ENCODE measurements at places on chromosomes 4 and X.

- DNase-seq = no peak
Measured at GRCh38 chr4:73434311-73434710, 1.7 kb upstream of the AFP start.

DNA sequence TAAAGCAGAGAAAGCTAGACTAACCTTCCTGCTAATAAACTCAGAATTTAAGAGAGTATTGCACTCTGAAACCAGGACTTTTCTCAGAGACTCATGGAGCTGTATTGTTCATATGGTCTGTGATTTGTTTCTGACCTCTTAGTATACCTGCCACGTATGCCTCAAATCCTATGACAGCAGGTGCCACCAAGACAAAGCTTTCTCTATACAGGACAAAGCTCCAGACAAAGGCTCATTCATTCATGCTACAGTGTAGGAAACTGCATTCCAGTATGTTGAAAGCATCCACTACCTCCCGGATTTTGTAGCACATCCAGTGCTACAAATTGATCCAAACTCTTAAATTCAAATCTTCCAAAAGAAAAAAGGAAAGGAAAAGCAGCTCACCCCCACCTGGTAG lies 178.3 kb downstream of the CHIC2 start:
- no peak for DNase-seq

DNA sequence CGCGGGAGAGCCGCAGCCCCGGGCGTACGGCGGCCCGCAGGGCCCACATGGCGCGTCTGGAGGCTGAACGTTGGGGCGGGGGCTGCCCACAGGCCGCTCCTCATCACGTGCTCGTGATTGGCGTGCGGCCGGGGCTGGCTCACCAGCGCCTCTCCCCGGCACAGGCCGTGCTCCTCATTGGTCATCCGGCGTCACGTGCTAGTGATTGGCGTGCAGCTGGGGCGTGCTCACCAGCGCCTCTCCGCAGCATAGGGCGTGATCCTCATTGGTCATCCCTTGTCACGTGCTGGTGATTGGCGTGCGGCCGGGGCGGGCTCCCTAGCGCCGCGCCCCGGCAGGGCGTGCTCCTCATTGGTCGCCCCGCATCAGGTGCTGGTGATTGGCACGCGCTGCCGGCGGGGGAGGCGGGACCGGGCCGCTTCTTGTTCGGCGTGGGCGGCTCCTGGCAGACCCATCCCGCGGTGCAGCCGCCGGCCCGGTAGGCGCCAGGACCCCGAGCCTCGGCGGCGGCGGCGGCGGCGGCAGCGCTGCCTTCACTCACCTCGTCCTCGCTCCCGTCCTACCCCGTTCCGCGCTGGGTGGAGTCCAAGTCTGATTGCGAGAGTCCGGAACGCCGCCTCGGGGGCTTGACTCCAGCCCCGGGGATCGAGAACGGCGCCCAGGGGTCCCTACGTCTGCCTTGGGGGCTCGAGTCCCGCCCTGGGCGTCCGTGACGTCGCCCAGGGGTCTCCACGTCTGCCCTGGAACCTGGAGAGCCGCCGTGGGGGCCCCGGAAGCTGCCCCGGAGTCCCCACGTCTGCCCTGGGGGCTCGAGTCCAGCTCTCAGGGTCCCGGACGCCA lies at the start of gene GTPBP6:
Gene GTPBP6 (minus strand): TSS at position 58 of the 840 bp plus-strand sequence. CDS start 9 bp downstream, at position 49.
- peak; percentile 96 for DNase-seq

DNA sequence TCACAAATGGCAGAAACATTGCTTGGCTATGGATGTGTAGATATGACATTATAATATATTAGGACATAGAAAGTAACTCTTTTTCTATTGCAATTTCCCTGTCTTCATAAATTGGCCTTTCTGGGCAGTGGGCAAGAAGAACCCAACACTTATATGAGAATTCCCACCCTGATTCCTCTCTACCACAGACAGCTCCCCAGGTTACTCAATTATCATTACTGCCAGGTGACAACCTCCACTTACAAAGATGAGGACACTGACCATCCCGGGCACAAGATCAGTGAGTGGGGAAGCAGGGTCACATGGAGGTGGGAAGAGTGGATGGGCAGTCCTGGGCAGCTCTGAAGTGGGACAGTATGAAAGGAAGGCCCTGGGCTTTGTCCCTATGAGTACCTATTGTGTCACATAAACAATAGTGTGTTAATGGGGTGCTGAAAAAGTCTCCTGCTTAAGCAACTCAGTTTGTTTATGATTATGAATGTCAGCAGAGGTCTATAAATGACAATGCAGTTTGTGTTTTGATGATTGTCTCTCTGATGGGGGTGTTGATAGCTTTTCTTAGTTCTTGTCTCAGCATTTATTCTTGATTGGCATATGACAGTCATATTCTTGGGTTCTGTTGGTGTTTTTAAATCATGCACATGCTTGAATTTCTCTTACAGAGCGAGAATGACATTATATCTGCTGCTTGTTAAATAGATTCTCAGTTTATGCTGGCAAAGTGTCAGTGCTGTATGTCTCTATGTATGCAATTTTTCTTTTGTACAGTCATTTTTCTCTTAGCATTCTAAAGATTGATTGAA lies 99.9 kb downstream of the SLIT2 start:
- no peak for DNase-seq

DNA sequence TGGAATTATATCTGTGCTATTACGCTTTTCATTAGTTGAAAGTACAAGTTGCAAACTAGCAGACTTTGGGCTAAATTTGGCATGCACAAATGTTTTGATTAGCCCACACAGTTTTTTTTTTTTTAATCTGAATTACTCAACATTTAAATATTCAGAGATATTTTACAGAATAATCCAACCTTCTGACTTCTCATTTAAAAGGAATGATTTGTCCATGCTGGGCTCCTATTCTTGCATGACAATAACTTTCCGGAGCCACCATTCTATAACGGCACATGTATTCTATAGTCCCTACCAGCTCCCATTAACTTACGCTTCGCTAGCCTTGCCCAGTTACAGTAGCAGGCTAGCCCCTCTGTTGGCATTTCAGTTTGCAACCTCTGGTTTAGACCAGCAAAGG lies 219.3 kb upstream of the FTHL17 start:
- DNase-seq = no peak

- DNase-seq = no peak
Measured at GRCh38 chr4:122831515-122832196, 5.0 kb downstream of the FGF2 start.

DNA sequence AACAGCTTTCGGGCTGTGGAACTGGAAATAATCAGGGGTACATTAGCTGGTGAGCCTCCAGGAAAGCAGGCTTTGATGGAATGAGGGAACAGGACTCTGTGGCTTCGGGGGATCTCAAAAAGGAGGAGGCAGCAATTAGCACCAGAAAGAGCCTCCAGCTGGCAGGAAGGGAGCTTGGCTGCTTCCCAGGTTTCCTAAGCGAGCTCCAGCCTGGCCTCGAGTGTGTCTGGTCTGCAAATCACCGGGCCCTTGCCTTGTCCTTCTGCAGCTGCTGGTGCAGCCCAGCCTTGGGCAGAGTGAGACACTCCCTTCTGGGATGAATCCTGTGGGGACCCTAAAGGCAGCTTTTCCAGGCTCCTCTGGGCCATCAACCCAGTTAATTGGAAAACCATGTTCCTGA lies 10.7 kb upstream of the PDHA1 start:
- no peak for DNase-seq

DNA sequence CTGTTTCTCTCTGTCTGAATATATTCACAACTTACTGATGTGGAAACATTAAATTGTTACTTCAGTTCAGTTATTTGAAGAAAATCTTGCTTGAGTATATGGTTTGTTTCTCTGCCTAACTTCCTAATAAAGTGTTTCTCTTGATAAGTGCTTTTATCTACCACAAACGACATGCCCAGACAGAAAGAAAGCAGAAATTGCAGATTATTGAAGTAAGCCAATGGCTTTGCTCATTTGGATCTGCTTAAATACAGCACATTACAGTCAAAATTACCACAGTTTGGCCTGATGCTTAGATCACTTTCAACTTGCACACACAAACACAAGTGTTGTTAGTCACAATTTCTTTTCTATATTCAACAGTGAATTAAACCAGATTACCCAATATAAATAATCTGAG lies 68.0 kb downstream of the ATOH1 start:
- DNase-seq = no peak

- DNase-seq = no peak
Measured at GRCh38 chr4:104641418-104641817, 146.7 kb upstream of the CXXC4 start.

DNA sequence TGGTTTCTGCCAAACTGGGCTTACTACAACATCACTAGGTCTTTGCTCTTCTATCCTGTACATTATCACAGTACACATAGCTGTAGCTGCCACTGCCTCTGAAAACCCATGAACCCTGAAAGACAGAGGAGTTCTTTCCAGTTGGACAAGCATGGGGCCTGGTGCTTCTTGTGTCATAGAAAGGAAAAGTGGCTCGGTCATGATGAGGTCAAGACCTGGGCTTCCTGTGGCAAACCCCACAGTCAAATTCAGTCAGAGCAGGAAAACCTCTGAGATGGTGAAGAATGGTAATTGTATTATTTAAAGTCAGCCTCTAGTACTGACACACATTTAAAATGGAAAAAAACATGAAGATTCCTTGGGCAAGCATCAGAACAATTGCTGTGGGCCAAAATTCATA lies 133.3 kb upstream of the PRPS2 start:
- DNase-seq = no peak

DNA sequence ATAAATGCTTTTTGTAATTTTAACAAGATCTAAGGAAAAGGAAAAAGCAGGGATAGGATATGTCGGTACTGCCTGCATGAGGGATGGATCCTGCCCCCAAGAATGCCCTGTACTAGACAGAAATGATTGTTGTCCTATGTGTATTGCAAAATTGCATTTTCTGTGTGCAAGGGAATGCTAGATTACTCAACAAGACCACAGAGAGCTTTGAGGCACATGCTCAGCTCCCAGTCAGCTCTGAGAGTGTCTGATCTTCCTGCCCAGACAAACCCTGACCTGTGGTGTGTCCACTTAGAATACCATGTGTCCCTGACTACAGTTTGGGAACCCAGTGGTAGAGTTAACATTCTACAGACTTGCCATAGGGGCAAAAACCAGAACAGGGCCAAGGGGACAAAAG lies 129.2 kb upstream of the PAK3 start:
- no peak for DNase-seq

GRCh38 chr4:72591547-72592454 lies 22.8 kb upstream of the ADAMTS3 start:
- no peak for DNase-seq

- no peak for DNase-seq
Measured at GRCh38 chr4:105194328-105195231, 47.9 kb downstream of the TET2 start.

DNA sequence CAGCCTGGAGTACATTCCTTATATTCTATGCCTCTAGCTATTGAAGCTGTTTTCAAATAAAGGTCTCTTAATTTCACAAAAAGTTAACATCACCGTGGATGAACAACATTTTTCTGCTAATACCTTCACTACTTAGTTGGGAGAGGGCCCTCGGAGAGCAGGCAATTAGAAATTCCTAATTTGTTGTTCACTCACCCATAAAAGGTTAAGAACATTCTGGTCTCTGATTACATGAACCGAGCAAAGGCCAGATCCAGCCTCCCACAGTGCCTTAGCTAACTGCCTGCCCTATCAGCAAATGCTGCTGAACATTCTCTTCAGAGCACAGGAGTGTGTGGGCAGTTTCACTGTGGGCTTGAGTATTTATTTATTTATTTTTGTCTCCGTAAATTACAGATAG lies 36.0 kb upstream of the TTC29 start:
- no peak for DNase-seq

DNA sequence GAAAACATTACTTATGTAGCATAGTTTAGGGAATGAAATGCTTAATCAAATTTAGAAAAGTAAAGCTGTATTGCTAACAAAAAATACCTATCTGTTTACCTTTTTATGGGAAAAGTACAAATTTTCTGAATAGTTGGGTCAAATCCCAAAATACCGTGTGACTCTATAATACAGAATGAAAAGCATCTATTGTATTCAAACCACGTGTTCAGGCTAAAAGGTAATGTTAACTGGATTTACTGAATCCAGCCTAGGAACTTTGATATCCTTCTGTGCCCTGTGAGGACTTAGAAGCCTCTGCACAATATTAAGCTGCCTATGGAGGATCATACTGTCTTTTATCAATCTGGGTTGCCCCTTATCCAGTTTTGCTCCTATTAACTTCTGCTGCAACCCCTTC lies 36.3 kb upstream of the AGA start:
- DNase-seq = no peak

DNA sequence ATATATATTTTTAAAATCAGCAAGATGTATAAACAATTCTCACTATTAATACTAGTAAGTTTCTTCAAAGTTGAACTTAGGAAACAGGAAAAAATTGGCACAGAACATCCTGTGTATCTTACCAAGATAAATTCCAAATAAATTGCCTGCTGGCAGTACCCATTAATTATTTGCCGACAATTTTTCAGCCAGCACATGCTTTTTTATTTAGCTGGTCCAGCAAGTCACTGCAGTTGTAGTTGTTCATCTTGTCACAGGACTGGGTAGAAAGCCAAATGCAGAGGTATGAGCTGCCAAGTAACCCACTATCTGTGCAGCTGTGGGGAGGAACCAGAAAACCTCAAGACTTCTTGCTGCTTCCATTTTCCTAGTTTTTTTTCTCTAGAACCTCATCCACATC lies 113.4 kb downstream of the PACRGL start:
- no peak for DNase-seq

DNA sequence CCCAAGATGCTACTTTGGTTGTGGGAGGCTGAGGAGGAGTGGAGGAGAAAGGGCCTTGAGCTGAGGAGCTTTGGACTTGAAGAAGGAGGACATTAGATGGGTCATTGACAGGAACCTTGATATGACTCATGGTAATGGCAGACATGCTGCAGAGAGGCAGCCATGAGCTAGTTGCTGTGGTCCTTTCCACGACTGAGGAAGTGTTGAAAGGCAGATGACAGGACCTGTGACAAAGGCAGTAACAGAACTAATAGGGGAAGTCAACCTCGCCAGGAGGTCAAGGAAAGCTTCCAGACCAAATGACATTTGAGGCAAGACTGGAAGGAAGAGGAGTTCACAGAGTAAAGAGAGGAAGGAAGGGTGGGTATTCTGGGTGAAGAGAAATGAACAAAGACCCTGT lies 7.6 kb upstream of the XPNPEP2 start:
- DNase-seq = no peak

- no peak for DNase-seq
Measured at GRCh38 chr4:2943364-2944090, 19.7 kb downstream of the NOP14 start.

- DNase-seq = no peak
Measured at GRCh38 chr4:138182838-138183426, 59.2 kb downstream of the SLC7A11 start.

- no peak for DNase-seq
Measured at GRCh38 chr4:4415107-4415805, 28.4 kb downstream of the NSG1 start.

DNA sequence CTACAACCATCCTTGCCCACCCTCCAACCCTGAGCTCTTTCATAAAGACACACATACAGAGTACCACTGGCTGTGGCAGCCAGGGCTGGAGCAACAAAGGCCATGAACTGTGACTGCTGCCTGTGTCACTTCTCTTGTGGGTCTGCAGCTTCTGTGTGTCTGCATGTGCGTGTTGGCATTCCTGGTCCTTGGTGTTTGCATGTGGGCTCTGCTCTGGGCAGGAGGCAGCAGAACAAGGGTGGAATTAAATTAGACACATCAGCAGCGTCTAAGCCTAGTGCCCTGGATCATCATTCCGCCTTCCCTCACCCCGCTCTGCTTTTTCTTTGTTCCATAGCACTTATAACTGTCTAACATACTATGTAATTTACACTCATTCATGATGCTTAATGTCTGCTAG lies 157.7 kb downstream of the MGST2 start:
- no peak for DNase-seq

GRCh38 chr4:10092481-10093270 lies 23.9 kb downstream of the WDR1 start:
- no peak for DNase-seq

Measured in activated CD8-positive, alpha-beta memory T cell treated with anti-CD3 and anti-CD28 coated beads for 4 hours (primary cell).